Activated CD8-positive, alpha-beta memory T cell treated with anti-CD3 and anti-CD28 coated beads for 1 hour (primary cell): ENCODE measurements at places on chromosomes 3 and 15.

- DNase-seq, result peak; percentile 42
Measured at GRCh38 chr15:85618956-85619491, 175.7 kb downstream of the KLHL25 start.

GRCh38 chr3:9117220-9117619, 132.2 kb downstream of the SRGAP3 start:
- DNase-seq, result no peak

- DNase-seq, result no peak
Measured at GRCh38 chr3:165523801-165524200, 313.4 kb downstream of the BCHE start.

DNA sequence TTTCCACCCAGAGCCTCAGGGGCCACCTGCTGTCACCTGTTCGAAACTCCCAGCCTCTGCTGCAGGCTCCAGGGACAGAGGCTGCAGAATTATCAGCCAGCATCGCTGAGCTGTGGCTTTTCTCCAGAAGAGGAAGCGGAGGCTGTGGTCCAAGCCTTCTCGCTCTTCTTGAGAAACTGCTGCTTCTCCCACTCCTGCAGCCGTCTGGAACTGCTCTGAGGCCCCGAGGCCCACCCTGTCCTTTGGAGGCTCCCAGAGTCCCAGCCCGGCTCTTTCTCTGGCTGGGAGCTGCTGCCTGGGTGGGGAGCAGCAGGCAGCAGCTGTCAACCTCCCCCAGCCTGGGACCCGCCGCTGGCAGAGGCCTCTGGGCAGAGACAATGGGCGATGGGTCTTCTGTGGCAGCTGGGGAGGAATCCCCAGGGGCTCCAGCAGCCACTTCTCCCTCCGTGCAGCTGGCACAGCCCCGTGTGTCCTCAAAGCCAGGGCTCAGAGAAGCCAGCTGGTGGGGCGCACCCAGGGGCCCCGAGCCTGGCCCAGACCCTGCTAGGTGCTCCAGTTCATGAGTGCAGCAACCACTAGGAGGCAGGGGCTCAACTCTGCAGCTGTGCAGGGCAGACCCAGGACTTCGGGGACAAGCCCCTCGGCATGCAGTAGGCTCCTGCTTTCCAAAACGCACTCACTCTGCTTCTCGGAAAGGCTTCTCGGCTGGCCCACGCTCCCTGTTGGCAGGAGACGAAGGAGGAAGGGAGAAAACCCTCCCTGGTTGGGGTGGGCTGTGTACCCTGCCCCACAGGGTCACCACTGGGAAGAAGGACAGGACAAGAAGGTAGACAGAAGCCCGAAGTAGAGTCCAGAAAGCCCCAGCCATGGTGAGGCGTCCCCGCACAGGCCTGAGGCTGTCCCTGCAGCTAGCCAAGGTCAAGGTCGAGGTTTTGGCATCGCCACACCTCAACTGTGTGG, 49.9 kb upstream of the FURIN start:
- no peak for DNase-seq

- DNase-seq, result no peak
Measured at GRCh38 chr15:101107625-101108460, 144.0 kb downstream of the CHSY1 start.

- no peak for DNase-seq
Measured at GRCh38 chr3:108234387-108234957, 12.2 kb upstream of the IFT57 start.

DNA sequence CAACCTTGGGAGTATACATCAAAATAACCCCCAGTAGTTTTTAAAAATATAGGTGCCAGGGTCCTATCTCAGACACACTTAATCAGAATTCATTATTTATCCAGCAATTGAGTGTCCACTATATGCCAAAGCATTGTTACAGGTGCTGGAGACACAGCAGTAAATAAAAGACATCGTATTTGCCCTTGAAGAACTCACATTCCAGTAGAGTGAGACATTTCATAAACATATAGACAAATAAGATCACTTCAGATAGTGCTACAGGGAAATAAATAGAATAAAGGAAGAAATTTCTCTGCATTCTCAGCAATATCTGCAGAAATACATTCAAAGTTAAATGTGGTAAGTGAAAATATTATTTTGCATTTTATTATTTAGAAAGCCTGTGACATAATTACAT, 34.1 kb upstream of the ANKRD28 start:
- no peak for DNase-seq

- no peak for DNase-seq
Measured at GRCh38 chr3:50455161-50456018, 48.0 kb downstream of the CACNA2D2 start.

DNA sequence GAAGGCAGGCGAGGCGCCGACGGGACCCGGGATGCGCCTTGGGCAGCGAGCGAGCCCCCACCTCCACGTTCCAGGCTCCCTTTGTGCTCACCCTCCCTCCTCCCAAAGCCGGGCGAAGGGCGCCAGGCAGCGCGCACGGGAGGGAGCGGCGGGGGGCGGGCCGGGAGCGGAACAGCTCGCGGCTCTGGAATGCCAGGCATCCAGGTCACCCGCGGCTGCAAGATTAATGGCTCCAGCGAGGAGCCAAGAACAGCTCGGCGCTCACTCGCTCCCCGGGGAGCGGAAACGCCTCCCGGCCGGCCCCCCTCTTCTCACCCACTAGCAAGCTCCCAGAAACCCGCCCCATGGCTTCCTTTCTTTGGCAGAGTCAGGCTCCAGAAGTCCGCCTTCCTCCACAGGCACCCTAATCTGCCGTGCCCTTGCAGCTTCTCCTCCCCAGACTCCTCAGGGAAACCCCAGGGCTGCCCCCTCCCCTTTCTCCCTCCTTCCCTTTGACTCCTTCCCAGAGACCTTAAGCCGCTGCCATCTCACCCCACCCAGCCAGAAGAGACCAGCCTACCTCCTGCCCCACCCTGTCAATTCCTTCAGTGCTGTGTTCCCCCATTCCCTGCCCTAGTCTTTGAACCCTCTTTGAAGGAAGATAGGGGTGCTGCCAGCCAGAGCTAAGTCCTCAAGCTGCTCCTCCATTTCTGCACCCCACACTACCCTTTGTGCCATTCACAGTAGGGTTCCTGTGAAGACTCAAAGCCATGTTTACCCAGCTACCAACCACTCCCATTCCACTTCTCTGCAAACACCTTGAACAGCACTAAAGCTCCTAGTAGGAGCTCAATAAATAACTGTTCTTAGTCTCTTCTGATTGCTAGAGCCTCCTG, 9.9 kb downstream of the AMOTL2 start:
- DNase-seq, result no peak

DNA sequence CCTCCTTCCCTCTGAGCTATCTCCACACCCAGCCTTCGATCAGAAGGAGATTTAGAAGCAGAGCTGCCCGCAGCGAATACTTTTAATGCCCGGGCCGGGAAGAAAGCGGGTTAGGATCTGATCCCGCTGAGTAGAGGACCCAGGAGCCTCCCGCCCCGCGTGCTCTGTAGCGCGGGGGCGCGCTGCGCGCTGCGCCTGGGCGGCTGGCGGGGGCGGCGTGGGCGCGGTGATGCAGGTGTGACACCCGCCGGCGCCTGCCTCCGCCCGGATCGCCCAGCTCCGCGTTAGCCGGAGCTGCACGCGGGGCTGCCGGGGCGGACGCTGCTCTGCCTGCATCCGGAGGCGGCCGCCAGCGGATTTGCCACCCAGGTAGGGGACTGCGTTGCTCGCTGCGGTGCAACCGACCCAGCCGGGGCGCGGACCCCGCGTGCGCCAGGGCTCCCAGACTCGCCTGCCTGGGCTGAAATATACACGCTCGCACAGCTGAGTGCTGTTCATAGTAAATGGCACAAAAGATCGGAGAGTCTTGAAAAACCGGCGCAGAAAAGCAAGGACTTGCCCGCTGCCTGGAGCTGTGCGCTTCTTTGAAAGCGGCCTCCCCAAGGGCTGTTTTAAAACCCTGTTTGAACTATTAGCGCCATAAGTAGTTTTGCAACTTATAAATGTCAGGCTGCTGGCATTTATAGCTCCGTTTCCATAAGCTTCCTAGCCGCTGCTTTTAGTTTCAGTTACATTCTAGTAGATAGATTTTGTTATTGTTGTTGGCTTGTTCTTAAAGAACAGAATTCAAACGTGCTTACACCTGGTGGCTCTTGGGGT, at the start of gene SV2B:
Gene SV2B, plus strand, starts transcription at position 263 of the 819 bp plus-strand sequence. CDS start 126,007 bp downstream, outside the sequence.
- DNase-seq, result no peak

DNA sequence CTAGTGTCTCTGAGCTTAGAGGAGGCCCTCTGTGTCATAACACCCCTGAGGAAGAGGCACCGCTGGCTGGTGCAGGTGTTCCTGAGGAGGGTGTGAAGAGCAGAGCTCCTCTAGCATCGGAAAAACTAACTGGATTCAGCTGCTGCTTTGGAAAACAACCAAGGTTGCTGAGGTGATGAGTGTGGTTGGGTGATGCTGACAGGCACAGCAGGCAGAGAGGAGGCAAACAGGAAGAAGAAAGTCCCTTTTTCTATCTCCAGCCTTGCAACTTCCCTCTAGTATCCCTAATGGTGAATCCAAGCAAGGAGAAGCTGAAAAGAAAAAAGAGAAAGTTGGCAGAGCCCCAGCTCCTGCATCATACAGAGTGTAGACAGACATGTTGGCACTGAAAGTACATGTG, 3.8 kb upstream of the OR4F15 start:
- DNase-seq, result no peak

DNA sequence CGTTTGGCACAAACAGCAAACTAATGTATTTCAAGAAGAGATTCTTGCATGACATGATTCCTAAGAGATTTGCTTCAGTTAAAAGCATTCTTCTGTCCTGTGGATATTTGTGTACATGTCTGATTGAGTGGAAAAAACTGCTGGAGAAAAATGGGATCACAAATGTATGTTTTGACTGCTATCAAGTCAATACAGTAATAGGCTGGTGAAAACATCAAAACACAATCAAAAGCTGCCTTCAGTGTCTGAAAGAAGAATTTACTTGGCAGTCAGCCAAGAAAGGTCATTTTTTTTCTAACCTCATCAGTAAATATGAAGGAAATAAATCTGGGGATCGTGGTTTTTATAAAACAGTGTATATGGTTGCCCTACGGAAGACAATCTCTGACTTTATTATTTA, 1214.8 kb downstream of the NSUN3 start:
- no peak for DNase-seq

DNA sequence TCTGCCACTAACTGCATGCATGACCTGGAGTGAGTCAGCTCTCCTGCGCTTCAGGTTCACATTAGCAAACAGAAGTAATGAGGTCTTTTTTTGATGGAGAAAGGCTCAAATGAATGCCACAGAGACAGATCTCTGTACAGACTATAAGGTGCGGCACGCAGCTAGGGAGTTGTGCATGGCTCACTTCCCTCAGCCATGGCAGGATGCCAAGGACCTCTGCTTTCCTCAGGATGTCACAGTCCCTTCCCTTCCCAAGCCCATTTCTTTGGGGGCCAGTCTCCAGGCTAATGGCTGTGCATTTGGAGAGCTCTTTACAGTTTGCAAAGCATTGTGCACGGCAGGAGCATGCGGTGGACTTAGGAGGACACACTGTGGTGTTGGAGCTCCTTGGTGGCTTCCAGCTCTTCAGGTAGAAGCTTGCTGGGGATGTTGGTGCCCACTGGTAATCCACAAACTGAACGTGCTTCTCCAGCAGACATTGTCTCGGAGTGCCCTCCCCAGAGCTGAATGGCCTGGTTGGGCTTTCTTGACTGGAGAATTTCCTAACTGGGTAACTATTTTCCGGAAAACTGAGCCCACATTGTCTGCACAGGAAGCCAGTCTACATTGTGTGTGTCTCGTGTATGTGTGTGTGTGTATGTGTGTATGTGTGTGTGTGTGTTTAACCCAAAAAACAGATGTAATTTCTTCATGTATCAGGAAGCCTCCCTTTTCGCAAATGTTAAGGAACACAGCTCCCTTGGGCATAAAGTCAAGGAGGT, 172.5 kb upstream of the TLE3 start:
- no peak for DNase-seq

GRCh38 chr15:68436680-68437079, 4.7 kb upstream of the ITGA11 start:
- no peak for DNase-seq

GRCh38 chr15:48766196-48766595, 44.7 kb downstream of the CEP152 start:
- no peak for DNase-seq

DNA sequence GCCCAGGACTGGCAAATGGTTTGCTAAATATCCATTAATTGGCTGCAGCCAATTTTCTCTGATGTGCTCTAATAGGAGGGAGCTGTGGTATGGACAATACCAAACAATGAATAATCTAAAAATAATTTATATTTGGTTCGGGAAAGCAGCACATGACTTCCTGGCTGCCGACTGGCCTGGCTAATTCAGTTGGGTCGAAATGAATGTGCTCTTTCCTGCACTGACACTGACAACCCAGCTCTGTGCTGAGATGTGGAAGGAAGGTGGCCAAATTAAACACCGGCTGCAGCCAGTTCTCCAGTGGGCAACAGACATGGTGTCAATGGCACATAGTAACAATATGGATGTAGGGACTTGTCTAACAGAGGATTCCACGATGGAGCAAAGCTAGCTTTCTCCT, 21.1 kb upstream of the COLQ start:
- DNase-seq, result no peak

DNA sequence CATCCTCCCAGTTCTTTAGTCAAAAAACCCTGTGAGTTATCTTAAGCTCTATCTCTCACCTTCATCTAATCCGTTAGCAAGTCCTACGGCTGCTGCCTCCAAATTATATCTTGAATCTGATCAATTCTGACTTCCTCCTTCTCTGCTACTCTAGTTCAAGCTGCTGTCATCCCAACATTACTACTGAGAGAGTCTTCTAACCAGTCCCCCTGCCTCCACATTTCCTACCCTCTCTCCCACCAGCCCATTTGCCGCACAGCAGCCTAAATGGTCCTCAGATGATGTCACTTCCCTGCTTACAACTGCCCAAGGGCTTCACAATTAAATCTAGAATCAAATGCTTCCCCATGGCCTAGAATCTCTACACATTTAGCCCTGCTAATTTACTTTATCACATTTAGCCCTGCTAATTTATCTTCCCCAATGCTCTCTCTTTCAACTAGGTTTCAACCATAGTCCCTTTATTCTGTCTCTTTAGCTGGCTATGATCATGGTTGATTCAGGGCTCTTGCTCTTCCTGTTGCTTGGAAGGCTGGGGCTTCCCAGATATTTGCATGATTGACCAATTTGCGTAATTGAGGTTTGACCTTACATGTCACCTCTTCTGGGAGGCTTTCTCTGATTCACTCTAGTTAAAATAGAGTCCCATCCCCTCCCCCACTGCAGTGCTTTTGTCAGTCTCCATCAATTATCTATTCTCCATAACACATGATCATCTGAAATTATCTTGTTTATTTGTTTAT, 11.0 kb upstream of the ARL14 start:
- no peak for DNase-seq

- DNase-seq, result no peak
Measured at GRCh38 chr15:91652610-91653207, 200.8 kb upstream of the SLCO3A1 start.
